Esophagus muscularis mucosa (tissue), 4 donors: ENCODE measurements at places on chromosomes 4 and X.

DNA sequence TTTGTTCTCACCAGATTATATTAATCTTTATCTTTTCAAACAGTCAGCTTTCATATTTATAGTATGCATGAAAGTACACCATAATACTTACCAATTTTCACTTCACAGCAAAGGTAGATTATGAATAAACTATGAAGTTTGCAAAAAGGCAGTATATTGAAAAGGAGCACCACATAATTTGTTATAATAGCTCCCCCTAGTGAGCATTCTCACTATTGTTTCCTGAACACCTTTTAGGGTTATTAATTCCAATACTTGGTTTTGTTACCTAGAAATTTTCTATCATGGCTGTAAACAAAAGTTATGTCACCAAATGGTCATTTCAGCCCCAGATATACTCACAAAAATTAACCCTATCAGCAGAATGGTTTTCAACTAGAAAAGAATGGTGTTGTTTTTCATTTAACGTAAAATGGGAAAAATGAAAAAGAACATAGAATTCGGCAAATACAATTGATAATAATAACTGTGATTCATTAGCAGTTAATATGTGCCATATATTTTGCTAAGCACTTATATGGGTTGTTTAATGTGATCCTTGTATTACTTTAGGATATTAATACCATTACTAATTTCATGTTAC is 30.2 kb upstream of the NKX6-1 start:
- DNase-seq = no peak

GRCh38 chrX:74514384-74514783 is 93.1 kb downstream of the SLC16A2 start:
- DNase-seq = no peak

DNA sequence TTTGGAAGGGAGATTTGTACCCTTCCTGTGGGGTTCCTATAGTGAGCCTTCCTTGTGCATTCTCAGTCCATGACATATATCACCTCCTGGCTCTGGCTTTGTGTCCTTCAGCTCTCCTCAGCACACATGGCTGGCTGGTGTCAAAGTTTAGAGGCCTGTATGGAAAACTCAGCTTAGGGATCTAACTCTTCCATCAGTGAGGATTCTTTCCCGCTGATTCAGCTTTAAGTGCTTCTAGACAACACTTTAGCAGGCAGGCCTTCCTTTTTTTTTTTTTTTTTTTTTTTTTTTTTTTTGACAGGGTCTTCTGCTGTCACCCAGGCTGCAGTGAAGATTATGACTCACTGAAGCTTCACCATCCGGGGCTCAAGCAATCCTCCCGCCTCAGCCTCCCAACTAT is 84.2 kb downstream of the NPNT start:
- DNase-seq = no peak

GRCh38 chr4:123284168-123284567 is 112.4 kb upstream of the SPRY1 start:
- no peak for DNase-seq

DNA sequence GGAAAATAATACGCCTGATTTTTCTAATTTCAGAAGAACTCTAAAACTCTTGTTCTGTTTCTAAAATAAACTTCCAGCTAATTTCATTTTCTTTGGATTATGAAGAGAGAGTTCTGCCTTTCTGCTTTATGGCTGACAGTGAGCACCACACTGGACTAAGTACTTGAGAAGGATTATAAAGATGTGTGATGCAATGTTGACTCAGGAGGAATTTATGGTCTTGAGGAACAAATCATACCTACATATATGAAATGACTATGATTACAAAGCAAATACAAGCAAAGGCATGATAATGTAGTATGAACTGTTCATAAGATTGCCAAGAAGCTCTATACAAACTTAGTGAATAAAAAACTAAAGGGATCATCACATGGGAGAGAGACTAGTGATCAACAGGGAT is 13.0 kb upstream of the SLC25A5 start:
- DNase-seq = no peak

DNA sequence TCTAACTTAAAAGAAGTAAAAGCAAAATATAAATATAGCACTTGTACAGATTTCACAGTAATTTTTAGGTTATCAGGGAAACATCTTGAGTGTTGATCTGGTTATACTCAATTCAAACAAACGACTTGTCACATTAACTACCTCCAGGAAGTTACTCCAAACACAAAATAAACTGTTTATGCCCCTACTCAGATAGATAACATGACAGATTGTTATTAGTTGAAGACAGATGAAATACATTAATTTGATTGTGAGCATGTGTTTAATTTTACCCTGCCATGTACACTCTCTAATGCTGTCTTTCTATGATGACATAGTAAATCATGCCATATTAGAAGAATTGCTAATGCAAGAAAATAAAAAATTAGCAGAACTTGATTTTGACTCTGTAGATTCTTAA is 88.0 kb downstream of the RAB28 start:
- no peak for DNase-seq

DNA sequence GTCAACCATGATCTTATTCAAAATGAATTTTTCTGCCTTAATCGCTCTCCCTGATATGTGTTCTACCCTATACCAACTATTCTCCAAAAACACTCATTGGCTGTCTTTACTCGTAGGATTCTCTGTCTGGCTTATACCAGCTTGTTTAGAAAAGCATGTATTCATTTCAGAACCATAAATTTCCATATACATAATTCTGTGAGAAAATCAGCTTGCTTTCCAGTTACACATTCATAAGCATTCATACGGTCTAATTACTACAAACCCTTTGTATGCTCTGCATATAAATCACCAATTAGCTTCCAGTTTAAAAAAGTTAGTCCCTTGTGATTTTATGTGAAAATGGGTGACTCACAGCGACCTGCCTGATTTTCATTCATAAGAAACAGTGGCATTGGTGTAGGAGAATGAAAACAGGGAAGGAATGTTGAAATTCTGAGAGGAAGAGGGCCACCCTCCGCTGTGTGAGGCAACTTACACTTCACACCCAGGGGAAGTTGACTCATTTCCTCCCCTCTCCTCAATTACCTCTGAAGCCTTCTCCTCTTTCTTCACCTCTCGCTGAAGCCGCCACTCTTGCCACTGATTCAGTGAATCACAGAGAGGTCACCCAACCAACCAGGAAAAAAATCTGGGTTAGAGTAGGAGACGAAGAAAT is 63.3 kb downstream of the MEPE start:
- no peak for DNase-seq
